Anterior cingulate cortex (tissue), 58 donors: ENCODE measurements at places on chromosomes 2 and 18.

DNA sequence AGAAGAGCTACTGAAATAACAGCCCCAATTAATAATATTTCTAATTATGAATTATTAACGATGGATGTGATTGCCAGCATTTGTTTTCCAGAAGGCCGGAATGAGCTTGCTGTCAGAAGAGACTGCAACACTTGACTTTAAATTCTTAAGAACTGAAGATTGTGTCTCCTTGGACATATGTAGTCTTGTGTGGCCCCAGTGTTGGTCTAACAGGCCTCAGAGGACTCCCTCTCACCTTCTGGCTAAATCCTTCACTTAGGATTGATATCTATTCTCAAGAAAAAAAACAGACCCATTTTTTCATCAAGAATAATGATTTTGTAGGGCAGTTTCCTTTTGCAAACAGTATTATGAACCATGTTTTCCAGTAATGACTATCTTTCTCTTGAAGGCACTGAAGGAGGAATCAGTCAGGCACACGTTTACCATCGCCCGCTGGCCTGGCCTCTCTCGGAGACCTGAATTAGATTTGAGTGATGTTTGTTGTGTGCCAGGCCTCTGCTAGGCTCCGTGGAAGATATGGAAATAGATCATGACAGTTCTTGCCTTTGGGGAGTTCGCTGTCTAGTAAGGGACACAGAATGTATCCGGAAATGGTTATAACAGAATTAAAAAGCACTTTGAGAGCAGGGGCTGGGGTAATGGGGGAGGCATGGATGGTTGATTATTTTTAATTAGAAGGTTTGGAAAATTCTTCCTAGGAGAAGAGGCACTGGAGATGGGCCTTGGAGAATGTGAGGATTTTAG is 258.0 kb downstream of the MYCN start:
- no peak for DNase-seq

- no peak for DNase-seq
Observed at GRCh38 chr2:27765621-27766286, 5.8 kb upstream of the MRPL33 start.

DNA sequence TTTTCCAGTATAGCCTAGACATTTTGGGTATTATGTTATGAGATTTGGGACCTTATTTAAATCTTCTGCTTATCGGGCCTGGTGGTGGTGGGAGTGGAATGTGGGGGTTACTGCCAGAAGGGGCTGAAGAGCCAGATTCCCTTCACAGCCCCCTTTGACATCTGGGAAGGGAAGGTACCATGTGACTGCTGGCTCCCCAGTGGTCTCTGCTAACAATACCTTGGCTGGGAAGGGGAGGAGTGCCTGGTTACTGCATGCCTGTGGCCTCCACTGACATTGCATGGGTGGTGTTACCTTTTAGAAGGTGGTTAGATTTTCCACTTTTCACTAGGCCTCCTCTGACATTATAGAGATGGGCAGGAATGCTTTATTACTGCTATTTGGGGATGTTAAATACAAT is 8.0 kb downstream of the ATP9B start:
- no peak for DNase-seq

- DNase-seq, result no peak
Observed at GRCh38 chr2:174342686-174343342, 8.1 kb downstream of the SP9 start.

GRCh38 chr2:231228974-231229529 is 30.6 kb downstream of the ARMC9 start:
- no peak for DNase-seq

GRCh38 chr18:44654573-44654972 is 26.1 kb upstream of the SETBP1 start:
- no peak for DNase-seq

GRCh38 chr2:22124003-22124402 is 1000.2 kb downstream of the TDRD15 start:
- no peak for DNase-seq

DNA sequence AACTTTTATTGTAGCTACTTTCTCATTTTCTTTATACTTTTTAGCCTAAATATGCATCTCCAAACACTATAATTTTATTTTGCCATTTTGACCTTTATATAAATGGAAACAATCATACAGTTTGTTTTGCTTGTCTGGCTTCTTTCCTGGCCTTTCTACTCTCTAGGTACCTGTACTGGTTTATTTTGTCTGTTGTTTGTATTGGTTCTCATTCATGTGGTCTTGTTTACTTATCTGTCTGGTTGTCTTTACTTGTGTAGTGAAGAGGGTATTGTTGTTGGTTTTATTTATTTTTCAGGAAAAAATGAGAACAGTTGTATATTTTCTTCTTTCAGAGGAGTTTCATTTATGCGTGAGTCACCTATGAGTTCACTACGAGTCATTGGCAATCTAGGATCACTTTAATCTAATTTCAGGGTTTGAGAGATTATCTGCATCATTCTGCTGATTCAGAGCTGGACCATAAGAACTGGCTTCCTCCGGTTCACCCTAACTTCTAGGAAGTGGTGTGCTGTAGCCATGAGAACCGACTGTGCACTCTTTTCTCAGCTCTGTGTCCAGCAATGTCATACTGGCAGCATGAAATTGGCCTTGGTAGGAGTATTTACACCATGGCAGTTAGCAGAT is 33.1 kb upstream of the HDAC4 start:
- no peak for DNase-seq
